Left lobe of liver (tissue), 2 donors: ENCODE measurements at places on chromosomes 1 and 21. TPM values are rescaled to one million over a fixed set of nuclear protein-coding genes. Genes with fewer than 3 reads are reported as not detected.

- no peak for DNase-seq
Measured at GRCh38 chr1:73674945-73675561, 522.9 kb downstream of the LRRIQ3 start.

DNA sequence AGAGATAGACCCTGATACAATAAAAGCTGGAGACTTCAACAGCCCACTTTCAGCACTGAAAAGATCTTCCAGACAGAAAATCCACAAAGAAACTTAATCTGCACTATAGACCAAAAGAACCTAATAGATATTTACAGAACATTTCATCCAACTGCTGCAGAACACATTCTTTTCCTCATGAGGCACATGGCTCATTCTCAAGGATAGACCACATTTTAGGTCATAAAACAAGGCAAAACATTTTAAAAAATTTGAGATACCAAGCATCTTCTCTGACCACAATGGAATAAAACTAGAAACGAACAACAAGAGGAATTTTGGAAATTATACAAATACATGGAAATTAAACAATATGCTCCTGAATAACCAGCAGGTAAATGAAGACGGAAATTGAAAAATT is 15.0 kb upstream of the IL20 start:
- no peak for DNase-seq

DNA sequence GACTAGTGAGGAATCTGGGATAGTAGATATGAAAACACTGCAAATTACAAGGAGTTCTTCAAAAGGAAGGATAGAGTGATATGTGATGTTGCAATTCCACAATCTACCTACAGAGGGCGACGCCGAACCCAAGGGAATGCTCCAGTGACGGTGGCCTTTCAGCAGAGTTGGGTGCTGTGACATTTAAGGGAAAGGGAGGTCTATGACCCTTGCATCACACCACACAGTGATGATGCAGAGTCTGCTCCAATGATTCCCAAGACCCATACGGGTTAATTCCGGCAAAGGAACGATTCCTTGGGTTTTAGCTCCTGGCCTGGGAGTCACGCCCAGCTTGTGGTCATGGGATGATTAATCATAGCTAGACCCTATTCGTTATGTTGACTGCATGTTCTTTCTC is 123.0 kb upstream of the IGSF21 start:
- DNase-seq = no peak

DNA sequence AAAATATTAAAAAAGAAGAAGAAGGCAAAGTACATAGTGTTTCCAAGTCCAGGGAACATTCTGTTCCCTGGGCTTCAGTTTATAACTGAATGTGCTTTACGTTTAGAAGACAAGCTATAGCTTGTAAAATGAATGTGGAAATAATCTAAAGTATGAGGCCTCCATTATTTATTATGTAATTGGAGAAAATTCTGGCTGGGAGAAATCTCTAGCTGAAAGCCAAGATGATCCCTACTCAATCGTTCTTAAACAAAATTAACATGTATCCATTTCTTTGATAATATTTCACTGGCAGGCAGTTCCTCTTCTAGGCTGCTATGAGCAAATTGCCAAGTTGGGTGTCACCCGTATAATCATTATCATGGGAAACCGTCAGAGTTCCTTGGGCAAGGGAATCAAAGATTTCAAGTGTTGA is 52.2 kb upstream of the ETS2 start:
- no peak for DNase-seq

Gene NBL1
- total RNA-seq = 2.5 TPM

Gene WNT9A
- 0.05 TPM for total RNA-seq

Gene CENPL
- total RNA-seq = 1.1 TPM

GRCh38 chr1:41900603-41901444 is 17.9 kb downstream of the HIVEP3 start:
- DNase-seq = no peak

Gene PLEKHA6
- 28.8 TPM for total RNA-seq

DNA sequence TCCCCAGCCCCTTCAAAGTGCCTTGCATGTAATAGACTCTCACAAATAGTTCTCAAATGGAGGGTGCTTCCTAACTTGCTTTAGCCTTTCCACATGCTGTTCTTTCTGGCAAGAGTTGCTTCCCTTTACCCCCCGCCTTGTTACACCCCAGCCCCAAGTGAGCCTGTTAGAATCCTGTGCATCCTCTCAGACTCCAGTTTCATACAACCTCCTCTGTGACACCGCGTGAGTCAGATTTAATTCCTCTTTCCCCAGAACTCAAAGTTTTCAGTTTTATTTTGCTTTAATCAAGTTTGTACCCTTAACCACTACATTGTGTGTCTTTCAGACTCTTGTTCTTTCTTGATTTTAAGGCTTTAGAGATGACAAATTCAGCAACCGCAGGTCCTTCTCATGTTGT is 234.5 kb upstream of the HOOK1 start:
- no peak for DNase-seq

Gene KCNT2
- total RNA-seq = 4.1 TPM

DNA sequence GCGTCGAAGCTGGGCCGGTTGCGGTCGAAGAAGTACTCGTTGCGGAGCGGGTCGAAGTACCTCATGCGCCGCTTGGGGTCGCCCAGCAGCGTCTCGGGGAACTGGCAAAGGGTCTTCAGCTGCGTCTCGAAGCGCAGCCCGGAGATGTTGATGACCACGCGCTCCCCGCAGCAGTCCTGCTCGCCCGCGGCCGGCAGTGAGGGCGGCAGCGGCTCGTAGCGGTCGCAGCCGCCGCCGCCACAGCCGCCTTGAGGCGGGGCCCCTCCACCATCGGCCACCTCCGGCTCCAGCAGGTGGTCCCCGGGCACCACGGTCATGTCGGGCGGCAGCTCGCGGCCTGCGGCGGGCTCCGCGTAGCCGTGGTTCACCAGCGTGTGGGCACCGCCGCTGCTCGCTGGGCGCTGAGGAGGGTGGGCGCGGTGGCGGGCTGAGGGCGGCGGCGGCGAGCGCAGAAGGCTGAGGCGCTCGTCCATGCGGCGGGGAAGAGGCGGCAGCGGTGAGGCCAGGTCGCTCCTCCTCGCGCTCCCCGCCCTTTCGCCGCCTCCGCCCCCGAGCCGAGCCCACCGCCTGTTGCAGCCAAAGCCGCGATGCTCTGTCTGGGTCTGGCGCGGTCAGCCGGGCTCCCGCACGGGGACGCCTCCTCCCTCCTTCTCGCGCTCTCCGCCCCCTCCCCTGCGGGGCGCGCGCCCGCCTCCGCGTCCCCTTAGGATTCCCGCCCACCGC is at the start of gene KCNA3:
KCNA3 (minus strand) TSS at position 604 of the 723 bp plus-strand sequence; CDS start at position 473, 131 bp downstream.
- no peak for DNase-seq
